Fibroblast of skin of right quadriceps (primary cell): ENCODE measurements at places on chromosomes 4 and X.

DNA sequence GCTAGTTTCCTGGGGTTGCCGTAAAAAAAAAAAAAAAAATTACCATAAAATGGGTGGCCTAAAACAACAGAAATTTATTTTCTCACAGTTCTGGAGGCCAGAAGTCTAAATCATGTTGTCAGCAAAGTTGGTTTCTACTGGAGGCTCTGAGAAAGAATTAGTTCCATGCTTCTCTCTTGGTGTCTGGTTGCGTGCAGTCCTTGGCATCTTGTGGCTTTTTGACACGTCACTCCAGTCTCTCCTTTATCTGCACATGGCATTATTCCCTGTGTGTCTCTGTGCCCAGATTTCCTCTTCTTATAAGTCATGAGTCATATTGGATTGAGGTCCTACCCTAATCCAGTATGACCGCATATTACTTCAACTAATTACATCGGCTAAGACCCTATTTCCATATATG, 38.7 kb downstream of the SPATA4 start:
- DNase-seq = peak; percentile 73

GRCh38 chr4:67762086-67762485, 7.9 kb upstream of the GNRHR start:
- peak; percentile 10 for DNase-seq

DNA sequence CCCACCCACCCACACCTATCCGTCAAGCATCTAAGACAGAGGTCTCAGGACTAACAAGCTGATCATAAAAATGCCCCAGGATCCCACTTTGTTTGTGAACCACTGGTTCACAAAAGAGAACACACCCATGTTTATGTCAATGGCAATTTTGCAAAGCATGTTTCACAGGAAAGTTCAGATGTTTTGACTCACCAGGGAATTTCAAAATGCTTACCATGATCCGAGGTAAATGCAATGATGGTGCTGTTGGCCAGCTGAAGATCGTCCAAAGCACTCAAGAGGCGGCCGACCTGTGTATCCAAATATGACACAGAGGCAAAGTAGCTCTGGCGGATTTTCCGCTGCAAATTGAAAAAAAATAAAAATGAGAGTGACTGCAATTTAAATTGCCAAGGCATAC, 15.0 kb downstream of the IDS start:
- no peak for DNase-seq

DNA sequence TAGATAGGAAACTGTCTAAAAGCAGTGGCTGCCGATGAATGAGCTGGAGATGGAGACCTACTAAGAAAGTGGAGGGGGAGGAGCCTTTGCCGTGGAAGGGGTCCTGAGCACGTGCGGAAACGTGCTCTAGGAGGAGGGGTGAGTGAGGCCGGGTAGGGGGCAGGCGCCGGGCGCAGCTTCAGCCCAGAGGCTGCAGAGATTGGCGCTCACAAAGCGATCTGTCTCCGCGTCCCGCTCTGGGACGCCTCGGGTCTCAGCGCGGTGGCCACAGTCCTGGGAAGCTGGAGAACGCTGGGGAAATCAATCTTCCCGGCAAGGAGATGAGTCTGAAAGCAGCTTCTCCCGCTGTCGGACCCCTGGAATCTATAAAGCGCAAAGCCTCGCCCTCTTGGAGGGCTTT, 444 bp upstream of the ARHGAP6 start:
- peak; percentile 3 for DNase-seq

DNA sequence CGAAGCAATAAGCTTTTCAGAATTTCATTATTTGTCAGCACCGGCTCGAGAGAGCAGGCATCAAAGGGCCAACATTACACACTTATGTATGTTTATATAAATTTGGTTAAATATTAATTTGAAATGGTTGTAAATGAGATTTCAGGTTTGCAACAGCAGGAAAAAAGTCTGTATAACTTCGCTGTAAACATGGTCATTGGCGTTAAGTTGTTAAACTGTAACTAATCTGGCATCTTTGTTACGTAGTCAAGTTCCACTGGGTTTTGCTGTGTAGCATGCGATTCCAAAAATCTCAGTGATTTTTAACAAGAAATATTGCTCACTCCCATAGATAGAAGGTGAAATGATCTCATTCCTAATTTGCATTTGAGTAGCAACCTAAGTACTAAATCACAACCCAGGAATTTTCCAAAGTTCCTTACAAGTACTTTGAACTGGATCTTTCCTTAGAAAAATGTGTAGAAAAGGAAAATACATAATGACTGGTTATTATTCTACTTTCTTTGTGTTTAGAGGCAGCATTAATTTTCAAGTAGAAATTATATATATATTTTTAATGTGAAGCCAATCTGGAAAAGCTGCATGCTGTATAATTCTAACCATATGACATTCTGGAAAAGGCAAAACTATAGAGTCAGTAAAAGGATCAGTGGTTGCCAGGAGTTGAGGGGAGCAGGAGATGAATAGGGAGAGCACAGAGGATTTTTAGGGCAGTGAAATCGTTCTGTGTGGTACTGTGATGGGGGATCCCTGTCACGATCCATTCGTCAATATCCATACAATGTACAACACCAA, 222.1 kb downstream of the CBR4 start:
- DNase-seq = peak; percentile 41

DNA sequence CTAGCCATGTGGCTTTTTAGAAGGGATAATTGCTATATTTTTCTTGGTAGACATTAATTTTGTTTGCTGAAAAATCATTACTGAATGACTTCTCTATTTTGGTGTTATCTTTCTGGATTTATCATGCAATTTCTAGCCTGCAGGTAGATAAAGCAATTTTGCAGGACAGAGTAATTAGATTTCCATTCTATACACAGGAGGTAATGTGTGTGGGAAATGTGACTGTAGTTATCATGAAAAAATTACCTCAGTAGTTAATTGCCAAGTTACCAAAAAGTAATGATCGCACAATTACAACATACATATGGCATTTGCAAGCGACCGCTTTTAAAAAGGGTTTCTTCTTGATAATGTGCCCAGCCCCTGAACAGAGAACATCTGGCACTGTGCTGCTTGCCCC, 66.1 kb downstream of the KIT start:
- DNase-seq = no peak

DNA sequence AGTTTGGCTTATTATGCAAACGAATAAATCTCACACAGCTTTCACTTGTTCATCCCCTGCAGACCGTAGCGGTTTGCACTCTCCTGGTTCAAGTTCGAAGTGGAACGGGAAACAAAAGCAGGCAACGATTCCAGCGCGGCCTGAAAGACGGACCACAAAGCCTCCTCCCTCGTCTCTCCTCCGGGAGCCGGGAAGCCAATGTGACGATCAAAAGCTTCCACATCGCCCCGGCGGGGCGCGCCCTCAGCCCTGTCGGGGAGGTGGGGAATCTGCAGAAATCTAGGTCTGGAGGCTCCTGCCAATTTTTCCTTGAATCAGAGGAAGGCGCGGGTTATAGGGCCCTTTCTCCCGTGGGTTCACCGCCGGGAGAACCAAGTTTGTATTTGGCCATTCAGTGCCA, 16.9 kb upstream of the ZIC3 start:
- DNase-seq = no peak

GRCh38 chr4:153241970-153242838, 38.0 kb downstream of the TRIM2 start:
- DNase-seq = peak; percentile 46

DNA sequence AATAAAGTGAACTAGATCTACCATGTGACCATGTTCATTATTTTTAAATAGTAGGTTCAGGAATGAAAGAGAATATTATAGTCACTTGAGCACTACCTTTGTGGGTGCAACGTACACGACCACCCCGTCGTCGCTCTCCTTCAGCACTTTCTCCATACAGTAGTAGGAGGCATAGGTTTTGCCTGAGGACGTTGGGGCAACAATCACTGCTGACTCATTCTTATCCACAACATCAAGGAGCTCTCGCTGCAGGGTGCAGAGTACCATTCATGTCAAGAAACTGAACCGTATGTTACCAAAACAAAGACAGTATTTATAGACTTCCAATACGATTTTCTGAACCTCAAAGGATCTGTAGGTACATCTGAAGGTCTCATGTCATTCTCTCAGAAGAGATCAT, 44.7 kb downstream of the DDX60 start:
- no peak for DNase-seq

- DNase-seq = no peak
These were observed 23.2 kb upstream of the PTTG2 start for GRCh38 chr4:37936889-37937498.

DNA sequence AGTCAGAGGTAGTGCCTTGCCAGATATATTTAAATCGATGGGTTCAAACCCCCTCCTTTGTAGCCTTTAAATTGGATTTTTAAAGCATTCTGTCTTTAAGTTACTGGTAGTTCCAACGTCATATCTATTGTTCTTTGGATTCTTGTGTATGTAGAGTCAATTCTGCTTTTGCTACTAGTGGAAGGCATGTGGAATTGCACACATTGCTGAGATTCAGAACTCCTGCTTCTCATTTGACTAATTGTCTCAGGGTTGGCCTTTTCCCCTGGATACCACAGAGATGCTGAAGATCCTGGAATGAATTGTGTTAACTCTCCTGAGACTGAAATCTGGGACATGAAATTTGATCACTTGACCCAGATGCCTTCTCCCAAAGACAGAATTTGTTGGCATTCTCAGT, 328.3 kb upstream of the RPS6KA3 start:
- DNase-seq = peak; percentile 45
